Natural killer cell treated with Interleukin-12 subunit alpha and Interleukin-12 subunit beta and Interleukin-15 and Interleukin-18, amount 100 ng/mL, for 72 hours (primary cell): ENCODE measurements at places on chromosomes 12 and 14. TPM values are rescaled to one million over a fixed set of nuclear protein-coding genes. Genes with fewer than 3 reads are reported as not detected.

GRCh38 chr14:99687284-99688209 lies 3.4 kb downstream of the CYP46A1 start:
- no peaks in the 10 kb centered on the region for H3K36me3 ChIP-seq
- peaks cover 14% of the 10 kb centered on the region for H3K4me1 ChIP-seq
- H3K27ac ChIP-seq, result no peak overlapping the region
- DNase-seq, result no peak

DNA sequence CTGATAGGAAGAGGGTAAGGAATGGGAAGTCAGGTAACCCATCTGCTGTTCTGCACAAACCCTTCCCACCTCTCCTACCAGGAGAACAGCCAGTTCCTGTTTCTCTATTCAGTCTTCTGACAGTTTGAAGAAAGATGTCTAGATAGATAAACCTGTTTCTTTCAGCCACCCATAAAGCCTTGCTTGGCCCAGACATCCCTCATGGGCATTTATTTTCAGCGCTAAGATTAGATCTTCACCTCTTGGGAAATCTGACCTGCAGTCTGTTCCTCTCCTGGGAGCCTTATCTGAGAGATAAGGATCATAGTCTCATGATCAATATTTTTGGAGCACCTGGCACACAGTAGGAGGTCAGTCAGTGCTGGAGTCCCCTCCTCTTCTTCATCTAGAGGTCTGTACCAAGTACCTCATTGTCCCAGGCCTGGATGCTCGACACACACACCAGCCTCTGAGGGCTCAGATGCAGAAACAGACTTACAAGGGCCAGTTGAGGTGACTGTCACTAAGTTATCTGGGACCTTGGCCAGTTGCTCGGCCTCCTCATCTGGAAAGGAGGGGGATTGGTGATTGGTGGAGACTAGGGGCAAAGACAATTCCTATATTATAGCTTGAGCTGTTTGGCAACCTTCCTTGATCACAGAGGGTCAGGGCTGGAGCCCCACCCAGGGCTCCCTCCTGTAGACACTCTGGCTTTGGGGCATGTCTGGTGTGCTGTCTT lies 18.2 kb downstream of the ACVRL1 start:
- no peaks in the 10 kb centered on the region for H3K36me3 ChIP-seq
- peak overlapping the region; percentile 80 for H3K27ac ChIP-seq
- no peaks in the 10 kb centered on the region for H3K27me3 ChIP-seq
- no peak for DNase-seq
- peak overlapping the region; percentile 68 for H3K4me3 ChIP-seq

DNA sequence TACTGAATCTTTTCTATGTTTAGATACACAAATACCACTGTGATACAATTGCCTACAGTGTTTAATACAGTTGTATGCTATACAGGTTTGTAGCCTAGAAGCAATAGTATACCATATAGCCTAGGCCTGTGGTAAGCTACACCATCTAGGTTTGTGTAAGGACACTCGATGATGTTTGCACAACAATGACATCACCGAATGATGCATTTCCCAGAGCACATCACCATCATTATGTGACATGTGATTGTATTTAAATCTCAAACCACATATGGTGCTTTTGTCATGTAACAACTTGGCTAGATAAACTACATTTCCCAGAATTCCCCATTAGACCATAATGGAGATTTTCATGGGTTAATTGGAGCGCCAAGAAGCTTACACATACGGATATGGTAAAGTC lies 128.4 kb upstream of the CPNE8 start:
- DNase-seq, result no peak
- no peaks in the 10 kb centered on the region for H3K27me3 ChIP-seq
- H3K27ac ChIP-seq, result no peak overlapping the region
- H3K36me3 ChIP-seq, result no peaks in the 10 kb centered on the region

GRCh38 chr12:53195516-53196420 lies 11.3 kb downstream of the ITGB7 start:
- no peaks in the 10 kb centered on the region for H3K27me3 ChIP-seq
- H3K4me3 ChIP-seq, result no peak overlapping the region
- H3K36me3 ChIP-seq, result no peaks in the 10 kb centered on the region
- DNase-seq, result peak; percentile 57

- H3K27ac ChIP-seq, result no peak overlapping the region
- H3K4me1 ChIP-seq, result no peaks in the 10 kb centered on the region
- H3K36me3 ChIP-seq, result no peaks in the 10 kb centered on the region
- no peak overlapping the region for H3K4me3 ChIP-seq
- H3K27me3 ChIP-seq, result no peaks in the 10 kb centered on the region
These were observed 52.2 kb upstream of the TRHDE start for GRCh38 chr12:72219937-72220336.

DNA sequence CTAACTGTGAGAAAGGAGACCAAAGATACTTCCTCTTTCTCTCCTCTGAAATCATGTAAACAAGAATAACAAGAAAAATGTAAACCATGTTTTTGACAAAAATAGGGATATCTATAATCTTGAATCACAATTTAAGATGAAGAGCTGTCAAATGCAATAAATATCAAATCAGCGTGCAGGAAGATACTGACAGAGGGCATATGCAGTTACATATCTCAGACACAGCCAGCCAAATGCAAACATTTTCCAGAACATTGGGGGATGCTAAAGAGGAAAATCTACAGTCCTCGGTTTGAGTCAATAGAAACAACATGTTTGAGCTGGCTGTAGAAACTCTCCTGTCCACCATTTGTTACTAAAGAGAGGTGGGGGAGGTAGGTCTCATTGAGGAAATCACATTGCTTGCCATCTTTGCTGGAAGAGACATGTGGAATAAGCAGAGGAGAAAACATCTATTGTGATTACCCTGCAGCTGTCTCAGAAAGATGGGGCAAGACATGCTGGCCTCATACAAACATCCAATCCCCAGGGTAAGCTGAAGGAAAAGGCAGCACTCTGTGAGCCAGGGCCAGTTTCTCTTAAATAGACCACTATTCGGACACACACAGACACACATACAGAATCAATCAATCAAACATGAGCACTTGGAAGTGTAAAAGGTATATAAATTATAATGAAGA lies 43.5 kb downstream of the CNTN1 start:
- no peaks in the 10 kb centered on the region for H3K36me3 ChIP-seq
- DNase-seq, result no peak
- no peaks in the 10 kb centered on the region for H3K4me1 ChIP-seq
- H3K27ac ChIP-seq, result no peak overlapping the region

DNA sequence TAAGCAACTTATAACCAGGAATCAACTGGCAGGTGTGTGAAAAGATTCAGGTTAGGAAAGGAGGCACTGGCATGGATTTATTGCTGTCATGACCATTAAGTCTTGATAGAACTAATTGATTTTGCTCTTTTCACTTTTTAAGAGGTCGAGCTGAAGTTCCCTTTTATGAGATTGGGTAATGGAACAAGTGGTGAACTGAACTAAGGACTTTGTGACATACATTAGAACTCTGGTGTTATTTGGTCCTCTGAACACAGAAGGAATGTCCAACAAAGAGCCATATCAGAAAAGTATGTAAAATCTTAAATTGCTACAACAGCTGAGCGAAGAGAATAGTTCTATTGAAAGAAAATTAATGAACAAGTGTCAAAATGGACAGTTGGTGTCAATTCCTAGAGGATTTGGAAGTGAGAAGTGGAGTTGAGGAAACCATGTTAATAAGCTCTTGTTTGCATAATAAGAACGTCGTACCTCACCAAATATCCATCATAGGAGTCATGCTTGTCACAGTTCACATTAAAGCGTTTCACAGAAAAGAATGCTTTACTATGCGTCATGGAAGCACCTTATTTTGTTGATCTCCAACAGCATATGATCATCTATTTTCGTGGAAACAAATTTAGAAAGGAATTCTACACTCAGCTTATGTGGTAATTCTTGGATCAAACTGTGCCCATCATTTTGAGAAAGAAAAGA lies 8.4 kb upstream of the MYF6 start:
- H3K27me3 ChIP-seq, result no peaks in the 10 kb centered on the region
- peaks cover 5% of the 10 kb centered on the region for H3K36me3 ChIP-seq
- no peak for DNase-seq

GRCh38 chr12:4091016-4091743 lies 182.4 kb upstream of the CCND2 start:
- H3K4me3 ChIP-seq, result no peak overlapping the region
- H3K4me1 ChIP-seq, result peaks cover 8% of the 10 kb centered on the region

DNA sequence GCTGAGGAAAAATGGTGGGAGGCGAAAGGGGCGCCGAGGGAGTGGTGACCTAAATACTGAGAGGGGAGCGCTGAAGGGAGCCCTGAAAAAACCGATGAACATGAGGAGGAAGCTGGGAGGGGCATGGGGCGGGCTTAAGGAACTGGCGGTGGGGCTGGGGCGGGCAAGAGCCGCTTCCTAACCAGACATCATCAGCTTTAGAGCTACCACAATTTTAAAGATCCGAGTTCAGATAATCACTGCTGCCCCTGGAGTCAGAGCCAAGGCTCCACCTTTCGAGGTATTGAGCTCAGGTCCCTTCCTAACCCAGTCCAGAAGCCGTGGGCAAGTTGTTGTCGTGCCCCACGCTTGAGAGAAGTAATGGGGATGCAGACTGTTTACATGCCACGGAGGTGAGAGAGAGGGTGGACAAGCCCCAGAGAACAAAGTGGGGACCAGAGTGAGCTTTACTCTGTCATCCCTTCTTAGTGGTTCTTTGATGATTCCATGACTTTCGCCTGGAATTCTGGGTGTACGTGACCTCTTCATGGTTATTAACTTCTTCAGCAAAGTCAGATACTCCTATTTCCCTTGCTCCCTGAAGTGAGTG lies 393 bp downstream of the ORMDL2 start:
- H3K4me1 ChIP-seq, result peaks cover 20% of the 10 kb centered on the region
- H3K27me3 ChIP-seq, result no peaks in the 10 kb centered on the region
- H3K36me3 ChIP-seq, result peaks cover 8% of the 10 kb centered on the region
- DNase-seq, result no peak
- no peak overlapping the region for H3K4me3 ChIP-seq

GRCh38 chr12:97022536-97023230 lies 115.6 kb downstream of the NEDD1 start:
- no peak overlapping the region for H3K4me3 ChIP-seq
- H3K27ac ChIP-seq, result no peak overlapping the region
- DNase-seq, result no peak
- peaks cover 5% of the 10 kb centered on the region for H3K27me3 ChIP-seq
- no peaks in the 10 kb centered on the region for H3K36me3 ChIP-seq

DNA sequence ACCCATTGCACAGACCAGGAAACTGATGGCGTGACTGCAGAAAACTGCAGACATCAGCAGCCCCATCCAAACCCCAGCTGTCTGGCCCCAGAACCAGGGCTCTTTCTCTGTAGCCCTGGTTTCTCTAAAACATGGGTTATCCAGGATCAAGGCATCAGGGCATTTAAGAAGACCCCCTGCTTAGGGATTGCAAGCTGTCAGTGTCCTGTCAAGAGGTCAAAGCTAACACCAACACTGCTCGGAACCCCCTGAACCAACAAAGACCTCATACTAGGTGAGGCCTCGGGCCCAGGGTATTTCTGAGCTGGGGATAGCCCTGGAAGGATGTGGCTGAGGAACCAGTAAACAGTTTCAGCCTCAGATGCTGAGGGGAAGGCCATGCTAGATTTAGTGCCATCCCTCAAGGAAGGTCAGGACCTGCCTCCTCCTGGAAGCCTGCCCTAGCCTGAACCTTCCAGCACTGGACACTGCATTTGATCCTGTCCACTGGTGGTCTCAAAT lies 39.2 kb downstream of the BCL11B start:
- H3K27ac ChIP-seq, result peak overlapping the region; percentile 72
- peaks cover 80% of the 10 kb centered on the region for H3K4me1 ChIP-seq
- H3K4me3 ChIP-seq, result peak overlapping the region; percentile 30

DNA sequence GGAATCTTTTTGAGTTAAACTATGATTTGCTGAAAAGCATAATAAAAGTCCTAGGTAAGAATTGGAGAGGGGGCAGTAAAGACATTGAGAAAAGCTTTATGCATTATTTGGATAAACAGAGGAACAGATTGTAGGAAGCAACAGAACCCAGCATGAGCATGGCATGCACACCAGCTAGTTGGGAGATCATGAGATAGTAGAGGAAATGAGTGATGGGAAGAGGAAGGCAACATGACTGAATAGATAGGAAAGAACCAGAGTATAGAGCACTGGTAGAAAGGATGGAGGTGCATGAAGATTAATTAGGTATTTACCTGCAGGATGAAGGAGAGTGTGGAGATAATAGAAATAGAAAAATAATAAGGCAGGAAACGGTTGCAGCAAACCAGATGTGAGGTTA lies 248.5 kb upstream of the LMO3 start:
- no peaks in the 10 kb centered on the region for H3K36me3 ChIP-seq
- H3K27ac ChIP-seq, result no peak overlapping the region
- no peak for DNase-seq
- no peaks in the 10 kb centered on the region for H3K4me1 ChIP-seq
- H3K4me3 ChIP-seq, result no peak overlapping the region
- H3K27me3 ChIP-seq, result no peaks in the 10 kb centered on the region

DNA sequence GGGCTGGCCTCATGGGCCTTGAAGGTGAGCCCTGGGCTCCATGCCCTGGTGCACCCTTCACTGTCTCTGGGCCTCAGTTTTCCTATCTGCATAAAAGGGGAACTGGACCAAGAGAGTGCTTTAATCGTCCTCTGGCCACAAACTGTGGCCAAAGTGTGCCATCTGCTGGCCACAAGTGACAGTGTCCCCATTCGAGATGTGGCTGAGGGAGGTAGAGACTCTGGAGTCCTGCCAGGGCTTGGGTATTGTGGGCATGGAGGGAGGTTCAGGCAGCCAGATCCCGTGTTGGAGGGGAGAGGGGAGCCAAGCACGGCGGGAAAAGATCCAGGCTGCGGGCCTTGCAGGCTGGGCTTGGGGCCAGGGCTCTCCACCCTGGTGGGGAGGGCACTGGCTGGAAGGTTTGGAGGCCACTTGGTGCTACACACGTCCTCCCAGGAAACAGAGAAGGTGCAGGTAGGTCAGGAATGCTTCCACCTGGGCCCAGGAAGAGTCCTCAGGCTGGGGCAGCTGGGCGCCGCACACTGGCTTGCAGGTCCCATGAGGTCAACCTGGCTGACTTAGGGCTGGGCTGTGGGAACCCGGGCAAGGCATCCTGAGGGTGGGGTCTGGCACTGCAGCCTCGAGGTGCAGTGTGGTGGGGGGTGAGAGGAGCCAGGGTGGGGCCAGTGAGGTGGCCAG lies 7.3 kb upstream of the KIF26A start:
- H3K36me3 ChIP-seq, result peaks cover 10% of the 10 kb centered on the region
- H3K4me1 ChIP-seq, result no peaks in the 10 kb centered on the region
- H3K27me3 ChIP-seq, result peaks cover 32% of the 10 kb centered on the region
- DNase-seq, result peak; percentile 55
- H3K27ac ChIP-seq, result no peak overlapping the region

- no peaks in the 10 kb centered on the region for H3K4me1 ChIP-seq
- H3K27me3 ChIP-seq, result peaks cover 40% of the 10 kb centered on the region
- no peaks in the 10 kb centered on the region for H3K36me3 ChIP-seq
- H3K4me3 ChIP-seq, result no peak overlapping the region
- H3K27ac ChIP-seq, result no peak overlapping the region
- no peak for DNase-seq
These were observed 8.5 kb upstream of the TTC8 start for GRCh38 chr14:88815980-88816379.

Gene TDRD9
- 1.1 TPM for total RNA-seq

Gene ITGA7
- total RNA-seq, result 4.2 TPM

Gene AVPR1A
- total RNA-seq, result not detected

Gene CLEC4D
- total RNA-seq, result not detected

Gene AQP5
- total RNA-seq, result not detected

Gene CNPY2
- total RNA-seq, result 162 TPM

Gene SMIM41
- total RNA-seq, result not detected
